HEK293T (cell line): ENCODE measurements at places on chromosomes 12 and 14.
A peak's percentile ranks its signal among the peaks of the same experiment; 100 is the strongest.

GRCh38 chr12:3944620-3945019 lies 71.4 kb upstream of the PARP11 start:
- no peak for DNase-seq

GRCh38 chr12:116677202-116677661 lies 60.6 kb downstream of the SPRING1 start:
- DNase-seq, result no peak

GRCh38 chr12:74551291-74551690 lies 13.7 kb downstream of the ATXN7L3B start:
- no peak for DNase-seq

GRCh38 chr12:4353785-4354208 lies 25.7 kb downstream of the FGF23 start:
- peak; percentile 21 for DNase-seq

- no peak for DNase-seq
Observed at GRCh38 chr14:37061697-37062096, 110.7 kb downstream of the SLC25A21 start.

GRCh38 chr12:131074221-131075083 lies 120.7 kb downstream of the ADGRD1 start:
- DNase-seq, result no peak

- no peak for DNase-seq
Observed at GRCh38 chr12:94039199-94039840, 109.1 kb upstream of the PLXNC1 start.

GRCh38 chr12:57237932-57238853 lies 8.7 kb downstream of the SHMT2 start:
- no peak for DNase-seq
